A673 (cell line): ENCODE measurements at places on chromosomes 3 and 15.

GRCh38 chr3:33149342-33149741 is 35.5 kb downstream of the CRTAP start:
- no peaks in the 10 kb centered on the region for H3K36me3 ChIP-seq
- DNase-seq, result no peak
- H3K27me3 ChIP-seq, result no peaks in the 10 kb centered on the region
- no peak overlapping the region for H3K4me3 ChIP-seq

GRCh38 chr15:71139241-71139640 is 24.0 kb downstream of the THSD4 start:
- peaks cover 28% of the 10 kb centered on the region for H3K4me1 ChIP-seq
- peak overlapping the region; percentile 18 for H3K27ac ChIP-seq
- H3K27me3 ChIP-seq, result no peaks in the 10 kb centered on the region

DNA sequence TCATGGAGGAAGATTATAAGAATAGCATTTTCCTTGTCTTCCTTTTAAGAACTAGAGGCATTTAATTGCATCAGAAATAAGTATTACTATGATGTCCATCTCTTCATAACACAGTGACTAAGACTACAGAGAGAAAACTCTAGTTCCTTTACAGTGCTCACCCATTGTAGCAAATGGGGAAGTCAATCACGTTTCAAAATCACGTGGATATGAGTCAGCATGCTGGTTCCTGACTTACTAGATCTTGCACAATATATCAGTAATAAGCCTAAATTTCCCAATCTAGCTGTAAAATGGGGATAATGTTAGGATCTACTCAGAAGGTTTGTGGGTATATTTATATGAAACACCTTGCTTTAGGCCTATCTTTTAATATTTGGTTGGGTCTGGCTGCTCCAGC is 254.8 kb upstream of the EOMES start:
- H3K27me3 ChIP-seq, result no peaks in the 10 kb centered on the region
- H3K4me1 ChIP-seq, result no peaks in the 10 kb centered on the region
- H3K27ac ChIP-seq, result no peak overlapping the region
- H3K36me3 ChIP-seq, result no peaks in the 10 kb centered on the region
- peak; percentile 12 for DNase-seq
- H3K4me3 ChIP-seq, result no peak overlapping the region

GRCh38 chr3:16739541-16740105 is 134.4 kb upstream of the DAZL start:
- H3K27me3 ChIP-seq, result no peaks in the 10 kb centered on the region
- H3K27ac ChIP-seq, result no peak overlapping the region
- H3K4me3 ChIP-seq, result no peak overlapping the region

DNA sequence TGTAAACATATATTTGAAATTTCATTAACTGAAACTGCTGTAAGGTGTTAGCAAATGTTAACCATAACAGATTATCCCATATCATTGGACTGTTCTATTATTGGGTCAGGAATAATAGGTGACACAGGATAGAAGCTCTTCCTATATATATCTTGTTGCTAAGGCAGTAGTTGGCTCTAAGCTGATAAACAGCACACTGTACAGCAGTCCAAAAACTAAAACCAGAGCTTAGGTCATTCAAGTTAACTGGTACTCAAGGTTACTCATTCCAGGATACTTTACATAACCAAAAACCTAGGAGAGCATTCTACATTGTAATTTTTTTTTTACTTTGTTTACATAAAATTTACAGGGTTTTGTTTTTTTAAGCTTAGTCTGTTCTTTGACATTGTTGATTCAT is 8.9 kb downstream of the DNAJC19 start:
- H3K27ac ChIP-seq, result no peak overlapping the region
- no peak overlapping the region for H3K4me3 ChIP-seq
- H3K36me3 ChIP-seq, result peaks cover 41% of the 10 kb centered on the region
- no peaks in the 10 kb centered on the region for H3K4me1 ChIP-seq

- peak; percentile 74 for DNase-seq
- H3K27me3 ChIP-seq, result no peaks in the 10 kb centered on the region
- peaks cover 5% of the 10 kb centered on the region for H3K4me1 ChIP-seq
- no peak overlapping the region for H3K27ac ChIP-seq
- no peaks in the 10 kb centered on the region for H3K36me3 ChIP-seq
These were observed 181.8 kb downstream of the PDCD6IP start for GRCh38 chr3:33980252-33980651.

DNA sequence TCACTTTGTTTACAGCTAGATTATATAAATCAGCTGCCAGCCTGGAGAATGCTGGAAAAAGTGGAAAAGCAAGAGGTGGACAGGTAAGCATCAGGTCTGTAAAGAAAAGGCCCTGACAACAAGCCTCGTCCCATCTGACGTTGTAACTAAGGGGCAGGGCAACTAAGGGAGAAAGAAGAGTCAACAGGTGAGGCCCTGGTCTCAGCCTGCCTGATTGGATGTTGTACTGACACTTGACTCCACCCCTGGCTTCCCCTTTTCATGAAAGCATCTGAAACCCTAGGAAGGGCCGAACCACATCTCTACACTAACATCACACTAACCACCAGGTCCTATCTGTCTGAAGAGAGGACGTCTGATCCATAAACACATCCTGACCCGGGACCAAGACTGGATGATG is 357.6 kb upstream of the CFAP20DC start:
- no peaks in the 10 kb centered on the region for H3K4me1 ChIP-seq
- DNase-seq, result no peak
- no peaks in the 10 kb centered on the region for H3K36me3 ChIP-seq
- H3K27ac ChIP-seq, result no peak overlapping the region
- H3K4me3 ChIP-seq, result no peak overlapping the region

DNA sequence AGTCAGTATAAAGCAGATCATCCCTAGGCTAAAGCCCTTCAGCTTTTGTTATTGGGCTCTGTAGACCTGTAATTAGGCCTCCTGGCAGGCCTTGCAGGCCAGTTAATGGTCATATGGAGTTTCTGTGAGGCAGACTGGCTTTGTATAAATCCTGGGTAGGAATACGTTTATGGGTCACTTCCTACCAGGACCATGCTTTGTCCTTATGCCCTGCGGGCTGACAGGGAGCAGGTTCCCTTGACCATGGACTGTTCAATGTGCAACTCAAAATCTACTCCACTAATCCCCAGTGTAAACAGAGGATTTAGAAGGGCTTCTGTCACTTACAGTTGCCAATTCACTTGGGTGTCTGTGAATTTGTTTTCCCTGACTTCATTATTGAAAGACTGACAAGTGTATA is 202.7 kb upstream of the MLF1 start:
- H3K4me3 ChIP-seq, result no peak overlapping the region
- H3K27ac ChIP-seq, result no peak overlapping the region
- H3K4me1 ChIP-seq, result no peaks in the 10 kb centered on the region
- H3K36me3 ChIP-seq, result no peaks in the 10 kb centered on the region
- H3K27me3 ChIP-seq, result no peaks in the 10 kb centered on the region
- DNase-seq, result no peak

DNA sequence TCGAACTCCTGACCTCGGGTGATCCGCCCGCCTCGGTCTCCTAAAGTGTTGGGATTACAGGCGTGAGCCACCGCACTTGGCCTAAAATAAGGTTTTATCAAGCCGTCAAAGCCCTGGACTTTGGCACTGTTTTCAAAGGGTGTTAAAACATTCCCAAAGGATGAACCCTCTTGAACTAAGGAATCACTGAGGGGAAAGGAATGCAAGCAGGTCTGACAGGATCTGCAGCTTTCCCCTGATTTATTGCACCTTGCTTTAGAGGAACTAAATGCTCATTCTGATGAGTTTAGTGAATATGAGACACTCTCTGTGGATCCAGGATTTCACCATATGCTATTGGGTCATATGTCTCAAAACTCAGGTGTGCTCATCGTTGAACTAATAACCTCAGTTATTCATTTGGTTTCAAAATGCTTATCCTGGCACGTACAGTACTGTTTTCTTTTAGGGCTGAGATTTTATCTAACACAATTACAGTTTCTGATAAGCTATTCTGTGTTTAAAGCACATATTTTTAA is 63.0 kb upstream of the TSC22D2 start:
- no peaks in the 10 kb centered on the region for H3K27me3 ChIP-seq
- H3K4me1 ChIP-seq, result peaks cover 31% of the 10 kb centered on the region
- H3K4me3 ChIP-seq, result no peak overlapping the region
- H3K36me3 ChIP-seq, result no peaks in the 10 kb centered on the region
- DNase-seq, result no peak

GRCh38 chr3:112681822-112682325 is 40.9 kb upstream of the CCDC80 start:
- H3K27ac ChIP-seq, result no peak overlapping the region
- DNase-seq, result no peak
- no peak overlapping the region for H3K4me3 ChIP-seq

DNA sequence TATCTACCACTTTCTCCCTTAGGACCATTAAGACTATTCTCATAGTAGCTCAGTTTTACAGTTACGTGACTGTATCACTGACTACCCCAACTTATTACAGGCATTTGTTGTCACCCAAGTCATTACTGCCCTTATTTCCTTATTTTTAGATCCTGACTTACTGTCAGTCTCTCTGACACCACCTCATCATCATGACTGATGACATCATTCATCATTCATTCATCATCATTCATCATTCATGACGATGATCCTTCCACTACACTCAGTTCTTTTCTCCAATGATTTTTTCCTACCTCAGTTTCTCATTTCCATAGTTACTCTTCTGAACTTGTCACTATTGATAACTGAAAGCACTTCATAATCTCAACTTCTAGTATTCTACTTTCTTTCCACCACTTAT is 83.8 kb downstream of the ADAM10 start:
- H3K27ac ChIP-seq, result no peak overlapping the region
- no peaks in the 10 kb centered on the region for H3K27me3 ChIP-seq
- H3K4me3 ChIP-seq, result no peak overlapping the region
- H3K4me1 ChIP-seq, result peaks cover 5% of the 10 kb centered on the region
- DNase-seq, result no peak

GRCh38 chr15:59244337-59244736 is 37.7 kb downstream of the LDHAL6B start:
- H3K27ac ChIP-seq, result no peak overlapping the region
- no peak overlapping the region for H3K4me3 ChIP-seq
- H3K4me1 ChIP-seq, result no peaks in the 10 kb centered on the region

GRCh38 chr3:29279286-29279685 is 1.6 kb upstream of the RBMS3 start:
- peaks cover 13% of the 10 kb centered on the region for H3K4me1 ChIP-seq
- no peak for DNase-seq
- no peak overlapping the region for H3K4me3 ChIP-seq

DNA sequence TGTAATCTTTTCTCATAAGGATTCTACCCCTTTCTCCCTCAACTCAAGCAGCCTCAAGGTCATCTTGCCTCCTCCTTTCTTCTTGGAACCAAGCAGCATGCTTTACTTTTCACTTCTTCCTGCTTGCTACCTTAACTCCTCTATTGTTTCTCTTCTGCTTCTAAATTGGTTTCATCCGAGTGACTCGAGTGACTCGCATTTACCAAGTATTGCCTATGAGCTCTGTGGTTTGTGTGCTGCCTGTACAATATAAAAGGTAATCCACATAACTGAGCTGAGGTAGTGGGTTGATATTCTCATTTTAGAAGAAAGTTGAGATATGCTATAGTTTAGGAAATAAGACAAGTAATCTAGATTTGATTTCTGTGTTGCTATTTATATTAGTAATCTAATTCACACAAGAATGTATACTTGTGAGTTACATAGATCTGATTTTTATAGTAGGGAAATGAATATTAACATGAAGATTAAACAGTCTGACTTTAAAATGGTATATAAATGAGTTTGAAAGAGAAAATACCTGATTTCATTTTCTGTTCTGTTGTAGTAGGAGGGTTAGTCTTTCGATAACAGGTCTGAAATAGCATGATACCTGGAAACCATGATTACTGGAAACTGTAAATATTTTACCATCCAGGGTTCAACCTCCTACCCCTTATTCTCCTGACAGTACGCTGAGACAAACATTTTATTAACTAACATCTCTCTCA is 5.5 kb downstream of the HHLA2 start:
- peaks cover 6% of the 10 kb centered on the region for H3K27me3 ChIP-seq
- no peaks in the 10 kb centered on the region for H3K36me3 ChIP-seq
- DNase-seq, result no peak
- H3K27ac ChIP-seq, result no peak overlapping the region
- no peak overlapping the region for H3K4me3 ChIP-seq

GRCh38 chr3:100802126-100802525 is 92.8 kb downstream of the TFG start:
- no peak overlapping the region for H3K4me3 ChIP-seq
- H3K36me3 ChIP-seq, result no peaks in the 10 kb centered on the region
- no peak for DNase-seq
- H3K27me3 ChIP-seq, result no peaks in the 10 kb centered on the region
- peaks cover 10% of the 10 kb centered on the region for H3K4me1 ChIP-seq
